Spleen (tissue), 13 donors: ENCODE measurements at places on chromosomes 5 and 9.
A peak's percentile ranks its signal among the peaks of the same experiment; 100 is the strongest.

DNA sequence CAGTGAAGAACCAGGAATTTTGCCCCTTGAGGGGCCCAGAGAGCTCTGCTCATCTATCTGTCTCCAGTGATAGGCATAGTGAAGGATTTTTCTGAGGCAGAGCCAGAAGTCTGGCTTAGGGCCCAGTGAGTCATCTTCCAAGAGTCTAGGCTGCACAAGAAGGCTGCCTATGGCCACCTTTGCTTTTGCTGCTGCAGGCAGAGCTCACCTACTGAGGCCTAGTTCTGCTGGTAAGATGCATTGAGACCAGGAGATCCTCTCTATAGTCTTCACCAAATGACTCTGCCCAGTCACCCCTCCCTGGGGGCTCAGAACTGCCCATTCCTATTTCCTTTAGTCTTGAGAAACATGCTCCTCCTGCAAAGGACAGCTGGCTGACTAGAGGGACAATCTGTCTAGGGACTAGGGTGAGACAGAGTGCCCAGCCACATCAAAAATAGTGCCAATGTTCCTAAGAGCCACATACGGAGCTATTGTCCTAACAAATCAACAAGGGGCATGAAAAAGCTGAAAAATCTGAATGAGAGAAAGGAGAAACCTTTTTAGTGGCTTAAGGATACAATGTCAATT lies 40.3 kb upstream of the CDKN2AIPNL start:
- DNase-seq = peak; percentile 19

GRCh38 chr9:134208310-134208841 lies 44.0 kb upstream of the RNU6ATAC start:
- DNase-seq = peak; percentile 41

- no peak for DNase-seq
These were observed 31.2 kb downstream of the PTPN3 start for GRCh38 chr9:109466623-109467590.

- no peak for DNase-seq
These were observed 75.7 kb upstream of the SAP30L start for GRCh38 chr5:154370119-154370518.

- DNase-seq = no peak
These were observed 2.6 kb upstream of the TJP2 start for GRCh38 chr9:69171517-69171916.

GRCh38 chr5:116492776-116493175 lies 81.8 kb downstream of the SEMA6A start:
- no peak for DNase-seq

DNA sequence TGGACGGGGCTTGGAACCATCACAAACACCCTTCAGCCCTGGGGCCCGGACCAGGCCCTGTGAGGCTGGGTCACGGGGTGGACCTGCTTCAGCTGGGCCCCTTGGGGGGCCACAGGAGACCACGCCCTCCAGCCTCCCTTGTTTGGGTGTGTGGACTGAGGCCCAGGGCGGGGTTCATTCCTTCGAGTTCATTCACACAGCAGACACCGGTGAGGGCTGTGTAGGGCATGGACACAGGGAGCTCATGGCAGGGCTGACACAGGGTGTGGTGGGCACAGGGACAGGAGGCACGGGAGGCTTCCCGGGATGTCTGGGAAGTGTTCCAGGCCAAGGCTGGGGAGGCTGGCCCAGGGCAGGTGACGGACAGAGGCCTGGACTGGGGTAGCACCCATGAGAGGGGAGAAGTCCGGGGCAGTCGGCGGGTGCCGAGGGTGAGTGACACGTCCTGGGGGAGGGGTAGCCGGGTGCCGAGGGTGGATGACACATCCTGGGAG lies 8.9 kb downstream of the DNLZ start:
- no peak for DNase-seq
